HAP-1 (cell line): ENCODE measurements at places on chromosomes 12 and 14.
A peak's percentile ranks its signal among the peaks of the same experiment; 100 is the strongest.

- peak; percentile 47 for DNase-seq
Measured at GRCh38 chr12:113439606-113440030, 17.4 kb downstream of the SDSL start.

- DNase-seq, result peak; percentile 34
Measured at GRCh38 chr12:51593539-51593938, 2.5 kb downstream of the SCN8A start.

- peak; percentile 51 for DNase-seq
Measured at GRCh38 chr12:44000309-44000952, 164.6 kb downstream of the TMEM117 start.

GRCh38 chr12:47207340-47207717 lies 127.6 kb upstream of the AMIGO2 start:
- DNase-seq, result no peak

DNA sequence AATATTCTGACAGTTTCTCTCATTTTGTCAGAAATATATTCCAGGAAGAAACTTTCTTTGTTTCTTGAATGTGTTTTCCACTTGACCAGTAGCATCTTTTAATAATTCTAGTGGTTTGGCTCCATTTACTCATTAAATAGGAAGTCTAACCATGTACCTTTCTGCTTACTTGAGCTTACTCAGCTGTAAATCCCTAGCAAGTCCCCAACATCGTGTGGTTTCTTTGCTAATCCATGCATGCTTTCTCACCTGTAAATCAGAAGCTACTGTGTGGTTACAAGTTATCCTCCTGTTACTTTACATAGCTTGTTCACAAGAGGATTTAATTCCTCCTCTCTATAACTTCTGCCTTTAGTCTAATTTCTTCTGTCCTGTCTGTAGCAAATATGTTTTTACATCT lies 227.7 kb downstream of the FSCB start:
- DNase-seq, result no peak

- no peak for DNase-seq
Measured at GRCh38 chr12:21662122-21662792, 4.6 kb upstream of the LDHB start.

- DNase-seq, result no peak
Measured at GRCh38 chr12:84416626-84417025, 496.0 kb downstream of the SLC6A15 start.

DNA sequence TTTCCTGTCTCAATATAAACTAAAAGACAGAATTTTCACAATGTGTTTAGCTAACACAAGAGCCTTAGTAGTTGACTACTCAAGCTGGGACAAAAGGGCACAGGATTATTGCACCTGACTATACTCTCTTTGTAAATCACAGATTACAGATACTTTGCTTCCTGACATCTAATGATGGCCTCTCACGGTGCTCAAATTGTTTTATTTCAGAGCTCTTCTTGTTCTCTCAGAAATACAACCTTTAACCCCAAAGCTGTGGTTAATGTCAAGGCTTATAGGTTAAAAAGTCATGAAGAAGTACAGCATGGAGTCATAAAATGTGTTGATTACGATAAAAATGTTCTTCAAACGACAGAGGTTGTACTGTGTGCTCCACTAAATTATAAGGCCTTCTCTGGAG lies 89.9 kb upstream of the CPNE8 start:
- DNase-seq, result peak; percentile 28

- no peak for DNase-seq
Measured at GRCh38 chr12:116628989-116629388, 69.8 kb downstream of the MAP1LC3B2 start.

DNA sequence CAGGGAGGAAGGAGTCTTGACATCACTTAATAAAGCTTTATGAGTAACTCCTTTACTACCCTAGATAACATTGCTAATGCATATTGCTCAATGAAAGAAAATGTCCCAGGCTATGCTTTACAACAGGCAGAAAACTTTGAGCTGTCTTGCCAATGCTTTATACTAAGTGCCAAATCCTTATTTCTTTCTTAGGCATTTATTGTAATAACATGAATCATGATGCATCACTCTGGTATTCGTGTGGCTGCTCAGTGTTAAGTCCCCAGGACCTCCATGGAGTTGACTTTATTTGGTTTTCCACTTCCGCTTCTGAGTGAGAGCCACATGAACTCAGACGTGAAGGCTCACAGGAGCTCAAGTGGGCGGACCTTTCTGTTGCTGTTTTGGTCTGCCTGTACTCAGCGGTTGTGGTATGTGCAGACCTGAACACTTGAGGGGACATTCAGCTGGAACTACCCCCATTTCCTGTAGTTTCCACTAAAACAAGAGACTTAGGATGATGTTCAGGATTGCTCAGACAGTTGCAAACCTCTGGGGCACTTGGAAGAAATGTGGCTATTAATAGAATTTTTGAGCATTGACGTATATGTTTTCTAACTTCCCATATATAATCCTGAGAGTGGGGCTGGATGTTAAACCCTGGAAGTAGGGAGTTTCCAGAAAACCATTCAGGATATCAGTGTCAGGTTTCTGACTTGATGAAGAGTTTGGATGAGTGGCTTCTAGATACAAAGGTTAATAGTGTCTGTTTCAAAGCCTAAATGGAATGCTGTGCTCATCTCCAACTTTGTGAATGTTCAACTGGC lies 258.6 kb downstream of the MSRB3 start:
- no peak for DNase-seq
